ENCODE measurements at places on chromosomes 4 and X.

DNA sequence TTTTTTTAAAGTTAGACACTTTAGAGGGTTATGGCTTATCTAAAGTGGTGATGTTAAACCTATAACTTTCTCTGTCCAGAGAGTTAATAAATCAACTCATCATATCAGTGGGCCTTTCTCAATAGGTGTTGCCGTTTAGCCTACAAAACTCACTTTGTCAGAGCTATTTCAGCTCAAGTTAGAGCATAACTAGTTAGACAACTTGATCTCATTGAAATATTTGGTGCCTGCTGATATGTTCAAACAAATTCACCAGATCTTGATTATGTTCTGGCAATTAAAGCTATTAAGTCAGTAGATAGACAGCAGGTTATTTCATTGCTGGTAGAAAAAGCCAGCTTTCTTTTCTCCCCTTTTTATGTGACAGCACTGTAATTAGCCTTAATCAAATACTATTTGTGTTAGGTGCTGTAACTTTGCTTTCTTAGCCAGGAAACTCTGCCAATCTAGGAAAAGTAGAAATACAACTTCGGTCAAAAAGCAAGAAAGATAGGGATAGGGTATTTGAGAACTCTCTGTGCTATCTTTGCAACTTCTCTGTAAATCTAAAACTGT is 191.8 kb downstream of the MAML3 start:
- no peak for DNase-seq

GRCh38 chrX:109826954-109827708 is 94.1 kb upstream of the ACSL4 start:
- DNase-seq: no peak

GRCh38 chr4:163280703-163281519 is 51.5 kb downstream of the NPY1R start:
- no peak for DNase-seq

DNA sequence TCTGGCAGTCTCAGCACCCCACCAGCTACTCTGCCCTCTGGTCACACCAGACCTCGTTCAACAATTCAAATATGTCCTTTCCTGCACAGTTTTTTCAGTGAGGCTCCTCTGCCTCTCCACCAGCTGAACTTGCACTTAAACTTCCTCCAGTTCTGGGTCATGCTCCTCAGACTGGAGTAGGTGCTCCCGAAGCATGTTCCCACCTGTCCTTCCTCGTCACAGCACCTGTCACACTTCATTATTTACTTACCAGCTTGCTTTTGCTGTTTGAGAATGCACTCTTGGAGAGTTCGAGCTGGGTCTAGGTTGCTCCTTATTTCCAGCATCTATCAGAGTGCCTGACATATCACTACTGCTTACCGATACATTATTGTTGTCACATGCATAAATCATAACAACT is 144.8 kb upstream of the TTC29 start:
- DNase-seq: no peak

DNA sequence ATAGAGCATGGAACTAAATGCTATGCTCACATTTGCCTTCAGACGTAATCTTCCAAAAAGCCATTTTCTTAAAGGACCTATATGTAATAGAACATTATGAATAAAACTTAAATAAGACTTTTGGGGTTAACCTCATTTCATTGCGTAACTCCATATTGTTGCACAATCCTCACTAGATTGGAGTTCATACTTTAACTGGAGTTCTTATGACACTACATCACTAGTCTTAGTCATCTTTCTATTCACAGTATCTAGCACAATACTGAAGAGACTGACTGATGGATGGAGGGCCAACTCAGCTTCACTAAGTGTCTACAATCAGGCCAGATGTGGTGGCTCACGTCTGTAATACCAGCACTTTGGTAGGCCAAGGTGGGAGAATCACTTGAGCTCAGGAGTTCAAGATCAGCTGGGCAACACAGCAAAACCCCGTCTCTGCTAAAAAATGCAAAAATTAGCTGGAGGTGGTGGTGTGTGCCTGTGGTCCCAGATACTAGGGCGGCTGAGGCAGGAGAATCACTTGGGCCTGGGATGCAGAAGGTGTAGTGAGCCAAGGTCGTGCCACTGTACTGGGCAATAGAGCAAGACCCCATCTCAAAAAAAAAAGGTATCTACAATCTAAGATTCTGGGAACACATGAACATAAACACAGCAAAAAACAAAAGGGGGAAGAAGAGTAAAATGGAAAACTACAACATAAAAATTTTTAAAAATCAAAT is 80.8 kb upstream of the MAB21L2 start:
- no peak for DNase-seq

- DNase-seq: no peak
Observed at GRCh38 chr4:150974750-150975149, 40.3 kb downstream of the LRBA start.

GRCh38 chr4:111198446-111198845 is 575.6 kb upstream of the PITX2 start:
- no peak for DNase-seq

- DNase-seq: no peak
Observed at GRCh38 chrX:10085223-10085622, 71.6 kb upstream of the CLCN4 start.

DNA sequence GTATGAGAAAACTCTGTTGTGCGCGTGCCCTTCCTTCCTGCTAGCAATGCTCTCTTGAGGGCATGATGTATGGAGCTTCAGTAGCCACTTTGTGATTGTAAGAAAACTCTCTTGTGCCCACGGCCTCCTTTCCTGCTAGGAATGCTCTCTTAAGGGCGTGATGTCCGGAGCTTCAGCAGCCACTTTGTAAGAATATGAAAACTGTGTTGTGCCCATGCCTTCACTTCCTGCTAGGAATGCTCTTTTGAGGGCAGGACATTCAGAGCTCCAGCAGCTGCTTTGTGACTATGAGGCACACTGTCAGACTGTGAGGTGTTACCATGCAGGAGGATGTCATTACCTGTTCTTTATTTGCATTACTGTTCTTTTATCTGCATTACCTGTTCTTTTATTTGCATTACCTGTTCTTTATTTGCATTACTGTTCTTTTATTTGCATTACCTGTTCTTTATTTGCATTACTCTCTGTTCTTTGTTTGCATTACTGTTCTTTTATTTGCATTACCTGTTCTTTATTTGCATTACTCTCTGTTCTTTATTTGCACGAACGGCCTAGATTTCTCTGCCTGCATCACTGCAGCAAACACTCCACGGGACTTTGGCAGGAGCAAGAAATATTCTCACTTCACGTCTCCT is 166.7 kb downstream of the CRLF2 start:
- no peak for DNase-seq

DNA sequence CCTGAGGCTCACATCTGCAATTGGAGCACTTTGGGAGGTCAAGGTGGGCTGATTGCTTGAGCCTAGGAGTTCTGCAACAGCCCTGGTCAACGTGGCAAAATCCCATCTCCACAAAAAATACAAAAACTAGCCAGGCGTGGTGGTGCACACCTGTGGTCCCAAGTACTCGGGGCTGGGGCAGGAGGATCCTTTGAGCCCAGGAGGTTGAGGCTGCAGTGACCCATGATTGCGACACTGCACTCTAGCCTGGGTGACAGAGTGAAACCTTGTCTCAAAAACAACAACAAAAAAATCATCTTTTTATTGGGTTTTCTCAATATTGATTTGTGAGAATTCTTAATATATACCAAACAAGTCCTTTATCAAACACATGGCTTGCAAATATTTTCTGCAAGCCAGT is 64.9 kb downstream of the ANKRD17 start:
- DNase-seq: no peak

DNA sequence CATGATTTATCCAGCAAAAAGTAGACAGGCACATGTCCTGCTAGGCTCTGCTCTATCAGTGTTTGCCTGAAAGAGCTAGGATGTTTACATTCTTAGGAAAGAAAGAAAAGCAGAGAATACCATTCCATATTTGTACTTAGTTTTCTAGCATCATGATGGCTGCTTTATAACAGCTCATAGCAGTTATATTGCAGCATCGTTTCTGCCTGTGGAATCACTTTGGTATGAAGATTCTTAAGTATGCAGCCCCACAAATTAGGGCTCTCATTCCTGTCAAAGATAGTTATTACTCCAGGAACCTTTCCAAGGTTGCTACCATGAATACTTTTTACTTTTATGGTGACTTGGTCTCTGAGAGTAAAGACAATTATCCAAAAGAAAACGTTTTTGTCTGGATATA is 119.0 kb upstream of the MYOZ2 start:
- DNase-seq: no peak

All from T-helper 2 cell (primary cell).